Coronary artery (tissue), 2 donors: ENCODE measurements at places on chromosomes 4 and X.

DNA sequence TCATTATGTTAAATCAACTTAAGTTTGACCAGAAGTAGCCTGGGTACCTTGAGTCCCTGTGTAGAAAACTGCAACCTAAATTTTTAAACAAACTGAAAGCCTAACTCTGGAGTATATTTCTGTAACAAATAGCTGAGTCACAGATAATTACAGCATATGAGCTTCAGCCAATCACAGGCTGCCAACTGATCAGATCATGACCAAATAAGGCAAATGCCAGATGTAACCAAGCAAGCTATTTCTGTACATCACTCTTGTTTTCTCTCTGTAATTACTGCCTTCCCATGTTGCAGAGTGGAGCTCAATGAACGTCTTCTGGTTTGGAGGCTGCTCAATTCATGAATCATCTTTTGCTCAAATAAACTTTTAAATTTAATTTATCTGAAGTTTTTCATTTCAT, 980.9 kb upstream of the DIAPH2 start:
- DNase-seq, result no peak

GRCh38 chrX:113539599-113540356, 699.1 kb upstream of the AMOT start:
- no peak for DNase-seq

DNA sequence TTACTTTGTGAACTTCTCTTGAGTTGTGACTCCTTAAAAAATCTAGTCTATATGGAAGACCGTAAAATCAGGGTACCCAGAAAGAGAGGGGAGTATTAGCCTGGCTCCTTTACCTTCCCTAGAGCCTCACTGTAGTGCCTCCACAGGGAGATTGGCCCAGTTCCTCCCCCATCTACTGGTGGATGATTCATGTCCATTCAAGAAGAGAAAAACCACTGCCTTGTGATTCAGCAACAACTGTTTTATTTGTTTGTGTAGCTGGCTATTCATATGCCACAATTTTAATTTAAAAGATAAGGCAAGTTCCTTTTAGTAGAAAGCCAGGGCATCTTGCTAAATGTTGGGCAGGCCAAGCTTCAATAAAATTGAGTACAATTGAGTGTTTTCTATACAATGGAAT, 221.8 kb upstream of the KCNIP4 start:
- DNase-seq, result no peak

GRCh38 chrX:18872621-18873020, 111.3 kb downstream of the PHKA2 start:
- DNase-seq, result no peak

DNA sequence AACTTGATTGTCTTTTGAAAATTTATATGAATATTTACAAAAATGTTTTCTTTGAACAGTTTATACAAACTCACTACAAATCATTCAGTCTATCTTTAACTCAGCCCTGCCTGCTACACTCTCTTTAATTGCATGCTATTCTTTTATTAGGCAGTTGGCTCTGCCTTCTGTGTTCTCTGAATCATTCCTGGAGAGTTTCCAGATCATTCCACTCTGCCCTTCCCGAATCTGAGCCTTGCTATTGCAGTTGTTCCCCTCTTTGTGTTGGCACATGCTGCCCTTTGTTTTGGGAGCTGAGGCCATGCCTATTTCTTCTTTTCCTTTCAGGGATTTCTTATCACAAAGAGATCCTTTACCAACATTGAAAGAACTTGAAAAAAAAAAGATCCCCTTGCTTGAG, 8.7 kb upstream of the TECRL start:
- no peak for DNase-seq

- no peak for DNase-seq
Observed at GRCh38 chr4:22597471-22597870, 81.6 kb upstream of the ADGRA3 start.

GRCh38 chrX:13101441-13102139, 57.2 kb upstream of the FAM9C start:
- DNase-seq, result peak; percentile 82

- DNase-seq, result no peak
Observed at GRCh38 chrX:132592880-132593279, 104.0 kb upstream of the MBNL3 start.

DNA sequence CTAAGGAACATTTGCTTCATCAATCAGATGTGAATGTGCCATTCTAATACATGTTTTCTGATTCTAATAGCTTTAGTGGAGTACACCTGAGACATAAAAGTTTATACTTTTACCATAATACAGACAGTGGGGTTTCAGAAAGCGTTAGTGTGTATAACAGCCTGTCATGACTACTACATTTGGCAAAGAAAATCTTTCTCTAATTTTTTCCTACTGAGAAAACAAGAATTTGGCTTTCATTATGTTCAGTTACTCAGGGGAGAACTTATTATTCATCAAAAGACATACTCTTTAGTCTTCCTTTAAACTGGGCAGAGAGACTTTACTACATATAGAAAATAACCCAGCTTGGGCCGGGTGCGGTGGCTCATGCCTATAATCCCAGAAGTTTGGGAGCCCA, 104.9 kb downstream of the PCDH18 start:
- no peak for DNase-seq

DNA sequence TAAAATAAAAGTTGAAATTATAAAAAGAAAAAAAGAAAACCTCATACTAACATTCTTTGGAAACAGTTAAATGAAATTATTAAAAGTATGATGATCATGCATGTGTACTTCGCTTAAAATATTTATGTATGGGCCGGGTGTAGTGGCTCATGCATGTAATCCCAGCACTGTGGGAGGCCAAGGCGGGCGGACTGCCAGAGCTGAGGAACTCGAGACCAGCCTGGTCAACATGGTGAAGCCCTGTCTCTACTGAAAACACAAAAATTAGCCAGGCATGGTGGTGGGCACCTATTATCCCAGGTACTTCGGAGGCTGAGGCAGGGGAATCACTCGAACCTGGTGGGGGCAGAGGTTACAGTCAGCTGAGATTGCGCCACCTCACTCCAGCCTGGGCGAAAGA, 952.2 kb upstream of the FTHL17 start:
- no peak for DNase-seq

DNA sequence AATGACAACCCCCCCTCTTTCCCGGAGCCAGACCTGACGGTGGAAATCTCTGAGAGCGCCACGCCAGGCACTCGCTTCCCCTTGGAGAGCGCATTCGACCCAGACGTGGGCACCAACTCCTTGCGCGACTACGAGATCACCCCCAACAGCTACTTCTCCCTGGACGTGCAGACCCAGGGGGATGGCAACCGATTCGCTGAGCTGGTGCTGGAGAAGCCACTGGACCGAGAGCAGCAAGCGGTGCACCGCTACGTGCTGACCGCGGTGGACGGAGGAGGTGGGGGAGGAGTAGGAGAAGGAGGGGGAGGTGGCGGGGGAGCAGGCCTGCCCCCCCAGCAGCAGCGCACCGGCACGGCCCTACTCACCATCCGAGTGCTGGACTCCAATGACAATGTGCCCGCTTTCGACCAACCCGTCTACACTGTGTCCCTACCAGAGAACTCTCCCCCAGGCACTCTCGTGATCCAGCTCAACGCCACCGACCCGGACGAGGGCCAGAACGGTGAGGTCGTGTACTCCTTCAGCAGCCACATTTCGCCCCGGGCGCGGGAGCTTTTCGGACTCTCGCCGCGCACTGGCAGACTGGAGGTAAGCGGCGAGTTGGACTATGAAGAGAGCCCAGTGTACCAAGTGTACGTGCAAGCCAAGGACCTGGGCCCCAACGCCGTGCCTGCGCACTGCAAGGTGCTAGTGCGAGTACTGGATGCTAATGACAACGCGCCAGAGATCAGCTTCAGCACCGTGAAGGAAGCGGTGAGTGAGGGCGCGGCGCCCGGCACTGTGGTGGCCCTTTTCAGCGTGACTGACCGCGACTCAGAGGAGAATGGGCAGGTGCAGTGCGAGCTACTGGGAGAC, 1.6 kb downstream of the PCDH10 start:
- peak; percentile 70 for DNase-seq
